ENCODE measurements at places on chromosomes 1 and 21.

GRCh38 chr1:192277635-192278034 is 39.2 kb upstream of the RGS21 start:
- no peak for DNase-seq

GRCh38 chr21:36549470-36549869 is 69.5 kb upstream of the CLDN14 start:
- no peak for DNase-seq

- DNase-seq, result no peak
These were observed 2.4 kb downstream of the NPHP4 start for GRCh38 chr1:5989731-5990271.

DNA sequence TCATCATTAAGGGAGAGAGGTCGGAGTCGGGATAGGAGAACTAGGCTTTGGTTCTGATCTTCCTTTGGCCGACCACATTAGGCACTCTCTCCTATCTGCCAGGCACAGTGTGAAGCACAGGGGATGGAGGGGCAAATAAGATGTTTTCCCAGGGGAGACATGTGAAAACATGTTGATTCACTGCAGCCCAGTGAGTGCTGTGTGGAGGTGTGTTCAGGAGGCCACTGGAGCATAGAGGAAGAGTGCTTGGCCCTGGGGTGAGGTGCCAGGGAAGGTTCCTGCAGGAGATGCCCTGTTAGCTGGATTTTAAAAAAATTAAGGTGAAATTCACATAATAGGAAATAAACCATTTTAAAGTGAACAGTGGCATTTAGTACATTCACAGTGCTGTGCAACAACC is 3.7 kb downstream of the VANGL2 start:
- no peak for DNase-seq

DNA sequence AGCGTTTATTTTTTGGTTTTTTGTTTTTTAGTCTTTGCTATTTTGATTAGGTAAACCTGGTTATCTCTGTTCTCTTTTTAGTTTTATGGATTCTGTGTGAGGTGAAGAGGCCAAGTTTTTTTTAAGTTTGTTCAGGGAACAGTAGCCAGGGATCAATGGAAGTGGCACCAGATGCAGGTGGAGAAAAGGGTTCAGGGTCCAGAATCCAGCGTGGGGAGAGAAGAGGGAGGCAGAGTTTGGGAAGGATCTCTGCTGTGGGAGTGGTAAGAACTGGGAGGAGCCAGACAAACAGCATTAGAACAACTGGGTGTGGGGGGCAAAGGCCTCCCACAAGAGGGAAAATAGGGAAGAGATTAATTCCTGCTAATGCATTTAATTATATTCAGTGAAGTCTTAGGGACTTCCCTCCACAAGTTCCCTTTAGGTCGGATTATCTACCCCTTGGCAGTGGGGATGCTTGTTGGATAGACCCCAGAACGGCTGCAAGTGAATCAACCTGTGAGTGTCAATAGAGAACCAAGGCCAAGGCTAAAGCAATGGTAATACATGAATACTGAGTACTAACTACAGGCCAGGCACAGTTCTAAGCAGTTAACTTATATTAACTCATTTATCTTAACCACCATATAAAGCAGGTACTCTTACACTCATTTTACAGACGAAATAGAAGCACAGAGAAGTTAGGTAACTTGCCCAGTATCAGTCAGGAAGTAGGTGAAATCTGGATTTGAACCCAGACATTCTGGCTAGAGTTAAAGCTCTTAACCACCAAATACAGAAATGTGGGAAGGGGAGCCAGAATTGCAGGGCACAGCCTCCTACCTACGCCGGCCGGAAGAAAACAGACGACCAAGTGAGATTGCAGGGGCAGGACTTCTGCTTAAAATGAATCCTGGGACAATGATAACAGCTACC is 498 bp downstream of the GNAT2 start:
- DNase-seq, result no peak

All from fibroblast of mammary gland (primary cell).